Stimulated activated CD4-positive, alpha-beta T cell treated with anti-CD3 and anti-CD28 coated beads, Interleukin-12 subunit alpha, Interleukin-12 subunit beta, amount 100 ng/mL, for 24 hours (primary cell): ENCODE measurements at places on chromosomes 6 and 20.

GRCh38 chr20:5920581-5920980 is 29.8 kb downstream of the TRMT6 start:
- DNase-seq: no peak

DNA sequence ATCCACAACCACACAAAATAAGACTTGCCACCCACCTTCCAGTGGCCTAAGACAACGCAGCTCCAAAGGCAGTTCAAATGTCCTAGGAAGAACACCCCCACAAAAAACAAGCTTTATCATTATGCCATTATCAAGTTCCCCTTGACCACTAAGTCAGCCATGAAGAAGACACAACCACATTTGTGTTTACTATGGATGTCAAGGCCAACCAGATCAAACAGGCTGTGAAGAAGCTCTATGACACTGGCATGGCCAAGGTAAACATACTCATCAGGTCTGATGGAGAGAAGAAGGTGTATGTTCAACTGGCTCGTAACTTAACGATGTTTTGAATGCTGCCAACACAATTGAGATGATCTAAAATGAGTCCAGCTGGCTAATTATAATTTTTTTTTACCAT is 26.1 kb downstream of the SEC63 start:
- DNase-seq: no peak

DNA sequence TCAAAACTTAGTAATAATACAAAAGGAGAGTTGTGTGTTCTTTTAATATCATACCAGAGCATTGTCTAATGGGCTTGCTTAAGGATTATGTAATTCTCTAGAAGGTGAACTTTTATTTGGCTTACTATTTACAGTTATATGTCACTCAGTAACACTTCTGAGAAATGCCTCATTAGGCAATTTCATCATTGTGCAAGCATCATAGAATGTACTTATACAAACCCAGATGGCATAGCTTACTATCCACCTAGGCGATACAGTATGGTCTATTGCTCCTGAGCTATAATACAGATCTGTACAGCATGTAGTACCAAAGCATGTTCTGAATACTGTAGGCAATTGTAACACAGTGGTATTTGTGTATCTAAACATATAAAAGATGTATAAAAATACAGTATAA is 340.1 kb downstream of the PHF3 start:
- no peak for DNase-seq

GRCh38 chr20:32474967-32475811 is 109.9 kb downstream of the NOL4L start:
- no peak for DNase-seq

- DNase-seq: no peak
These were observed 80.6 kb upstream of the PREP start for GRCh38 chr6:105483492-105483891.

GRCh38 chr6:122799916-122800686 is 11.0 kb downstream of the SMPDL3A start:
- DNase-seq: no peak

DNA sequence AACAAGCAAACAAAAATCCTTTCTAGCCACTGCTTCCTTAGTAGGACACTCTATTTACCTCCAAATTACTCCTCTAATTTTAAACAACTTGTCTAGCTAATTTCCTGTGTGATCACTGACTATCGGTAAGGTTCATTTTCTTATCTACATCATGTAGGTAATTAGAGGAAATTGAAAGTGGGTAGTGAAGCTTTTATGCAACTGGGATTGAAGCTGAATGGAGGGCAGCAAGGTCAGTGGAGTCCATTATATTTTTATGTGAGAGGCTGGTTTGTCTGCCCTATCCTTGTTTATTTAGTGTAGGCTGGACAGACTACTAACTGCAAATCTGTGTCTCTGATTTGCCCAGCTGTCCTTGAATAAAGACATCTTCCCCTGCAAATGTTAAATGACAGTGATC is 88.5 kb upstream of the SIM1 start:
- DNase-seq: no peak

GRCh38 chr6:6007366-6008088 is 802 bp upstream of the NRN1 start:
- DNase-seq: no peak

GRCh38 chr20:38674092-38674764 is 50.1 kb upstream of the SLC32A1 start:
- peak; percentile 64 for DNase-seq

GRCh38 chr20:55353206-55353605 is 652.1 kb downstream of the CBLN4 start:
- DNase-seq: no peak

DNA sequence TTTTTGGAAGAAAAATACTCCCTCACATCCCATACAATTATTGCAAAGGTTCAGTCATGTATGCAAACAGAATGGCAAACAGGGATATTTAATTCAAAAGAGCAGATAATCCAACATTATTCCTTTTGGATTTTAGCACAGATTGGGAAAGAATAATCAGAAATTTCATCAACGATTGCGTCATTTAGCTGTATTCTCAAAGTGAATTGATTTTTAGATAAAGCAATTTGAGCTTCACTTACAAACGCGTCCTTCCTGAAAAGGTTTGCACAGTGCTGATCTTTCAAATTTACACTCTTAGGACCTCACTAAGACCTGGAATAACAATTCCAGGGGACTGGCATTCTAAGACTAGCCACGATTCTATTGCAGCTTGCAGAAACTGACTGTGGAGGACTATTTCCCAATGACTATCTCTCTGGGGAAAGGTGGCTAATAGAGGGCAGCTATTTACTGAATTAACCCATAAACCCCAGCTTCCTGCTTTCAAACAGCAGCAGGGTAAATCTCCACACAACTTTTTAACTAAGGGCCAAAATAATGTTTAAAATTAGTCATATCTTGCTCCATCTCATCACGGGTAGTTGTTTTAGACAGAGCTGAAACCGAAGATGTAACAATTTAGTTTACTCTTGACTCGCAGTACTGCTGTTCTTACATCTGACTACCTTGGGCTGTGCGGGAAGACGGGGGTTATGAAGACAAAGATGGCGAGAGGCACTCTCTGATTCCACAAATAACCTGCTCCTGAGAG is 131.2 kb upstream of the FAM184A start:
- DNase-seq: no peak

DNA sequence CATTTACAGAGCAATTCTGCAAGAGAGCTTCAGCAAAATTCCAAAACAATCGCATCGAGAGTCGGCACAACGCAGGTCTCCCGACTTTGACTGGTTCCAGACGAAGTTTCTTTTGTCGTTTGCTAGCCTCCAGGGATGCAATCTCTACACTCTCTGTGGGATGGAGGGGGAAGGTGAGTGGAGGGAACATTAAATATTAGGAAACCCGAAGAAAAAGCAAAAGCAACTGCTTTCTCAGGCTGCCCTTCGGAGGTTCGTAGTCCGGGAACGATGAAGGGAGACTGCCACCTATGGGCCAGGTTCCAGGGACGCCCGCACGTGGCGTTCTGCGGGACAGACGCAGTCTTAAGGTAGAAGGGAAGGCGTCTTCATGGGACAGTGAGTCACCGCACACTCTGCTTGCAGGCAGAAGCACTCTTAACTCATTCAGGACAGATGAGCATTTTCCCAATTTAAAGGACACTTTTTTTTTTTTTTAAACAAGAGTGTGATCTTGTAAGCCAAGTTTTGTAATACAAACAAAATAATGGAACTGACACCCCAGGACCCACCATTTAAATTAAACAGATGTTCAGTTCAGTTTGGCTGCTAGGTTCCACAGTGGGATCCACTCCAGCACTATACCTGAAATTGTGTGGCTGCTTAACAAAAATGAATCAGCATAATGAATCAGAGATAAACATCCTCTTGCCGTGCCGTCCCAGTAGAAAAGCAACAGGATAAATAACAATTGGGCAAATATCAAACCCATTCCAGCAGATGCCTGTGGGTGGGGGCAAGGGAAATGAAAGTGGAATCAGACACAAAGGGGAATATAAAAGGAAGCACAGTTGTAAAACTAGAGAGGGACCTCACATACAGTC is 65.8 kb upstream of the ARMC2 start:
- peak; percentile 52 for DNase-seq

DNA sequence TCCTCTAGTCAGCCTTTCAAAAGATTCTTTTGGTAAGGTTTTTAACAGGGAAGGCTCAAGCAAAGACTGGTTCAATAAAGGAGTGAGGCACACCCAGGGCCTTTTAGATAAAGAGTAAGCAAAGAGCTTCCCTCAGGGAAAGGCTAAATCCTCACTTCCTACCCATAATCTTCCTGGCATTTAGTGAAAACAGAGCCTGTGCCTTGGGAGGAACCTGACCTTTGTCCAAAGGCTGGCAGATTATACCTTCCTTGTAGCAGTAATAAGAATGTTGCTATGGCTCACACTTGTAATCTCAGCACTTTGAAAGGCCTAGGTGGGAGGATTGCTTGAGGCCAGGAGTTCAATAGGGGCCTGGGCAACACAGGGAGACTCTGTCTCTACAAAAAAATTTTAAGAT is 280.1 kb upstream of the PLCB4 start:
- no peak for DNase-seq

GRCh38 chr6:108432792-108433191 is 127.9 kb upstream of the FOXO3 start:
- no peak for DNase-seq

DNA sequence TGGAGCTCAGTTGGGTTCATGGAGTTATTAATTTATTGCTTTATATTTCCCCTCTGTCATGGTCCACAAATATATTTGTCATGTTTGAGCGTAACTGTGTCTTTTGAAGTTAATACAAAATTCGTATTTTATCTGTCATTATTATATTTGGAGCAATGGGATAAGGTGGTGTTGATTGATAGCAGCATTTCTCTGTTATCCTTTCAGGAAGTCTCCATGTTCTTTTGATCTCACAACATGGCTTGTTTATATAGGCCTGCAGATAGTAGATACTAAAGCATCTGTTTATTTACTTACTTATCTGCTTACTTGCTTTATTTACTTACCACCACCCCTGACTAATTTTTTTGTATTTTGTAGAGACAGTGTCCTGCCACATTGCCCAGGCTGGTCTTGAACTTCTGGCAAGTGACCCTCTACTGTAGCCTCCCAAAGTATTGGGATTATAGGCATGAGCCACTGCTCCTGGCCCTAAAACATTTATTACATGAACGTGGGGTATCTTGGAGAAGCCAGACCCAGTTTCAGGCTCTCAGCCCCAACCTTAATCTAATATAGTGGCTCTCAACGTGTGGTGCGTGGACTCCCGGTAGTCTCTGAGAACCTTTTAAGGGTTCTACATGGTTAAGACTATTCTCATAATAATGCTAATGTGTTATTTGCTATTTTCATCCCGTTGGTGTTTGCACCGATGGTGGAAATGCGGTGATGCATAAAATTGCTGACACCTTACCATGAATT is 104.2 kb downstream of the NCOA3 start:
- DNase-seq: no peak

- no peak for DNase-seq
These were observed 31.2 kb downstream of the GPLD1 start for GRCh38 chr6:24458134-24458533.

- DNase-seq: no peak
These were observed 637.5 kb upstream of the MAN1A1 start for GRCh38 chr6:119986934-119987549.

DNA sequence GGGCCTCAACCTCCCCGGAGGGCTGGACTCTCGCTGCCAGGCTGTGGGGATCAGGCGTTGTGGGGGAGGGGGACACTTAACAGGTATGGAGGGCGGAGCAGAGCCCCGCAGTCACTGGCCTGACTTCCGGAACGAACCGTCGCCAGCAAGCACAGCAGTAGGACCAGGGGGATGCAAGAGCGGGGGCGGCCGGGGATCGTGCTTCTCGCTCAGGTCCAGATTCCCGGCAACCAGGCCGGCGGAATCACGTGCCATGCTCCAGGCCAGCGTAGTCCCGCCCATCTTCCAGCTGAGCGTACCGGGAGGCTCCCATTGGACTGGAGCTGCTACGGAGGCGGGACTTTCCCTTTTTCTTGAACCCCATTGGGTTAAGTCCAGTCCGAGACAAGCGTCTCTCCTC is 10.0 kb upstream of the POU5F1 start:
- peak; percentile 25 for DNase-seq

DNA sequence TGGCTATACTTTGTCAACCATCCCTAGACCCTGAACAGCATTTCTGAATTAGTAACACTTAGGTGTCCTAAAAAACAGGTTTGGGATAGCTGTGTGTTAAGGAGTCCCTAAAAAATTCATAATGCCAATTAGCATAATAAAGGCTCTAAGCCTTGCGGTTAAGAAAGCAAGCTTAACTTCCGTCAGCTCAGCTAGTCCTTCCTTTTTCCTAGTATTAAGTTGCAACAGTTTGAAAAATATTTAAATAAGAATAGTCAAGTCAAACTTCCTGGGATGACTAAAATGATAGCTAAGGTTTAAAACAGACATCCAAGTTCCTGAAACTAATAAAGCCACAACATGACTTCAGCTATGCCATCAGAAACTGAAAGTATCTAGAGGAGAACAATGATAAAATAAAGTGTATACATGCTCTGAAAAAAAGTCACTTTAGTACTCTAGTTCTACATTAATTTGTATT is 3.5 kb downstream of the AKIRIN2 start:
- DNase-seq: no peak

- DNase-seq: no peak
These were observed 88.6 kb downstream of the FNDC1 start for GRCh38 chr6:159257846-159258245.

GRCh38 chr20:59223182-59223601 is 59.6 kb downstream of the ZNF831 start:
- DNase-seq: no peak

DNA sequence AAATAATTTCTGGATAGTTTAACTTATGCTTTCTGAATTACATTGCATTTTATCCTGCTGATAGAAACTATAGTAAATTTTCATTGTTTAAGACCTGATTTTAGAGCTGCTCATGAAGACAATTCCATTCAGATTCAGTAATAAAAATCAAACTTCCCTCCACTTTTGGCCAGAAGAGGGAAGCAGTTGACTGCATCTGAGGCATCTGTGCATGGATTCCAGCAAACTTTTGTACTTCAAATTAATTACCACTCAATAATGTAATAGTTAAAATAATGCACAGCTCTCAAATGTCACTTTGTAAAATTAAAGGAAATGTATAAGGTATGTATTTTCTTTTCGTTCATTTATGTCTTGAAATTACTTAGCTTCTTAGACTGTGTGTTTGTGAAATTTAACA is 64.2 kb upstream of the SLC35B3 start:
- no peak for DNase-seq

DNA sequence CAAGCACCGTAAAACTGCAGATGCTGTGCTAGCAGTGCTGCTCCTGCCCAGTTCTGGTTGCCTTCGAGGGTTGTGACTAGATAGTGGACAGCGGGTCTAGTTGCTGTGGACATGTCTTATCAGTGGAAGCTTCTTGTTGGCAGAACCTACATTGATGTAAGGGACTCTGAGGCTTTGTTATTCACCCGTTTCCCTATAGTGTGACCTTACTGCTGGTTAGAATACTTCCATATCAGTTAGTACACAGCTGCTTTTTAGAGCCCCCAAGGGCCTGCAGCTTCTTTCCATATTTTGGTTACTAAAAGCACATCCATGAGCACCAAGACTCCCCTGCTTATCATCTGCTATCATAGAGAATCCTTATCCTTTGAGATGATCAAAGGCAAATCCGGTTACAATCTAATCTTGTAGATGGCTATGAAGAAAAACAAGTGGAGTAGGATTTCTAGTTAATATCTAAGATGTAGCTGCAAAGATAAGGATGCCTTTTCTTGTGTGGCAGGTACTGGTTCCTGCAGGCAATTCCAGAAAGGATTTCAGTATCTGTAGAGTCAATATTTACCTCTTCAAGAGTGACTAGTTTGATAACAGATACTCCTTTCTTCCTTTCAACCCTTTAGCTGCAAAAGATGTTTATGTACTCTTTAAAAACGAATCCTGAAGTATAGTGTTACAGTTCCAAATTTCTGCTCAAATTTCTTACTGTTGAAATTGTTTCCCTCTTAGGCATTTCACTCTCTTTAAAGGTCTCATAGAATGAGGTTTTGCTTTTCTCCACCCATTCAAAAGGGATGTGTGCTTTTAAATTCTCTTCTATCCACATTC is 163.6 kb downstream of the JARID2 start:
- no peak for DNase-seq
